NCI-H2081 (cell line): ENCODE measurements at places on chromosomes 2 and 18.

DNA sequence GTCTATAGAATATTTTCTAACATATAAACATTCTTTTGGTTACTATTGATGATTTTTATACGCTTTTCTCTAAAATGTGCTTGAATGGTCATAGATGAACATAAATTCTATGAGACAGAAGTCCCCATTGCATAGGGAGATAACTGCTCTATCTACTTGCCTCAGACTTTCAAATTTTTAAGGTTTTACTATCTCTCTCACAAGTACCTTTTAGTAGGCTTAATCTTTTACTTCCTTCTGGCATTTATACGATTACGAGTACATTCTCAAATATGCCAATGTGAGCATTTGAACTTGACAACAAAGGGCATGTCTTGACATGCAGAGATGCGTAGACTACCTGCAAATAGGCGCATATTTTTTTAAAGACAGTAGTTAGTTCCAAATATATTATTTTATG, 935.9 kb upstream of the LRATD1 start:
- DNase-seq, result no peak

DNA sequence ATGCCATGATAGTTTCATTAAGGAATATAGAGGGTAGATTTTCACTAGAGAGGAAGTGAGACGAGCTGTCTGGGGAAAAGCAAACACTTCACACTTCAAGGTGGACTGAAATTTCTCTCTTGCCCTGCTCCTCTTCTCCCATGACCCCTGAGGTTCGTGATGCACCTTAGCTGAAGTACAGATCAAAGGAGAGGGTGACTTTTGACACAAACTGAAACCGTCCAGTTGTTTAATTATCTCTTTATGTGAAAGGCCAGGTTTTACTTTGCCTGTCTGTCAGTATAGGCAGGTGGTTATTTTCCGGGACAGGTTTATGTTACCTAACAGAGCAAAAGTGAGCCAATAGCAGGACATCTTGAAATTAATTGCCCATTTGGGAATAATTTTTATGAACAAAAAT, 41.0 kb upstream of the FOXI3 start:
- DNase-seq, result no peak

DNA sequence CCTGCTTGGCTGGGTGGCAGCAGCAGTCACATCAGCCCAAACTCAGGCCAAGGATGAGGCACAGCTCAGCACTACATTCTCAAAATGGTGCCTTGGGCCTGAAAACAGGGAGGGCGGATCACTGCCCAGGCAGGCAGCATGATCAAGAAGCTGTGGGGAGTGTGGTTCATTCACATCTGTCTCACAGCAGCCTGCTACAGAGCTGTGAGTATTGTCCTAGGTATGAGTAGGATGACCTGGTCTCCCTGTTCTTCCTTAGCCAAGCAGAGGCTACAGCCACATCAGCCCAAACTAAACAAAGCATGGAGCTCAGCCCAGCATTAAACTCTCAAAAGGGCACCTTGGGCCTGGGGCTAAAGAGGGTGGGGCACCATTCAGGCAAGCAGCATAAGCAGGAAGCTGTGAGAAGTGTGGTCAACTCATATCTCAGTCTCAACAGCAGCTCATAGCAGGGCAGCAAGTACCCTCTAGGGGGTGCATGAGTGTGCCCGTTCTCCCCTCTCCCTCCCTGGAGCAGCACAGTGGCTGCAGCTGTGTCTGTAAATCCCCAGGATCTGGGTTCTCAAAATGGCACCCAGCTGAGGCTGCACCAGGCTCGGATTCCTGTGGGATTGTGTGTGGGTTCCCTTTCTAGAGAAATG, 139.6 kb downstream of the TRABD2A start:
- DNase-seq, result no peak

GRCh38 chr2:106614511-106615291, 127.5 kb downstream of the CD8B2 start:
- no peak for DNase-seq

- DNase-seq, result no peak
Measured at GRCh38 chr2:86123328-86123925, 17.4 kb downstream of the PTCD3 start.

- no peak for DNase-seq
Measured at GRCh38 chr2:128466776-128467175, 148.1 kb upstream of the HS6ST1 start.
